ENCODE measurements at places on chromosomes 16 and 17. TPM values are rescaled to one million over a fixed set of nuclear protein-coding genes. Genes with fewer than 3 reads are reported as not detected.

GRCh38 chr16:8849411-8850011 lies 19.3 kb downstream of the CARHSP1 start:
- no peak overlapping the region for H3K27ac ChIP-seq
- peaks cover 56% of the 10 kb centered on the region for H3K36me3 ChIP-seq
- H3K27me3 ChIP-seq, result no peaks in the 10 kb centered on the region

GRCh38 chr17:19644493-19645210 lies 3.9 kb upstream of the ALDH3A2 start:
- H3K36me3 ChIP-seq, result no peaks in the 10 kb centered on the region
- DNase-seq, result no peak
- H3K27me3 ChIP-seq, result peaks cover 2% of the 10 kb centered on the region
- no peak overlapping the region for H3K27ac ChIP-seq
- peaks cover 16% of the 10 kb centered on the region for H3K4me1 ChIP-seq
- no peak overlapping the region for H3K4me3 ChIP-seq

- no peak within 1 kb of the TSS for H3K27ac ChIP-seq
- H3K36me3 ChIP-seq, result no peaks in the 10 kb centered on the region
- H3K4me3 ChIP-seq, result peak within 1 kb of the TSS; percentile 5
Measured at GRCh38 chr17:74325743-74326379, at the start of gene KIF19. TSS of gene KIF19 (plus strand) at chr17:74326226. CDS start at chr17:74326350, 124 bp downstream.

GRCh38 chr16:53668869-53669268 lies 34.8 kb downstream of the RPGRIP1L start:
- no peaks in the 10 kb centered on the region for H3K36me3 ChIP-seq
- no peak overlapping the region for H3K27ac ChIP-seq
- no peak for DNase-seq
- H3K4me1 ChIP-seq, result no peaks in the 10 kb centered on the region

GRCh38 chr17:81163703-81164370 lies 1.5 kb upstream of the PVALEF start:
- no peaks in the 10 kb centered on the region for H3K36me3 ChIP-seq
- peaks cover 85% of the 10 kb centered on the region for H3K27me3 ChIP-seq
- H3K4me1 ChIP-seq, result peaks cover 5% of the 10 kb centered on the region
- DNase-seq, result no peak
- no peak overlapping the region for H3K27ac ChIP-seq

Gene HEATR9
- total RNA-seq, result 0.05 TPM

Gene KRT40
- 0.09 TPM for total RNA-seq

Gene CFAP97D1
- not detected for total RNA-seq
